ENCODE measurements at places on chromosomes 4 and X.

DNA sequence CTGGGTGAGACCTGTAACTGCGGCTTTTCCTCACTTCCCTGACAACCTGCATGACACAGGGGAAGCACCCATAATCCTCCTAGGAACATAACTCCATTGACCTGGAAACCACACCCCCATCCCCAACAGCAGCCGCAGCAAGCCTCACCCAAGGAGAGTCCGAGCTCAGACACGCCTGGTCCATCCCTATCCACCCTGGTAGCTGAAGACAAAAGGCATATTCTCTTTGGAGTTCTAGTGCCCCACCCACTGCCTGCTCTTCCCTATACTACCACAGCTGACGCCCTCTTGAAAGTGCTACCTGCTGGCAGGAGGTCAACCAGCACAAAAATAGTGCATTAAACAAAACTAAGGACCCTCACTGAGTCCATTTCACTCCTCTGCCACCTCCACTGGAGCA lies 1080.9 kb upstream of the IGFBP7 start:
- DNase-seq: no peak

DNA sequence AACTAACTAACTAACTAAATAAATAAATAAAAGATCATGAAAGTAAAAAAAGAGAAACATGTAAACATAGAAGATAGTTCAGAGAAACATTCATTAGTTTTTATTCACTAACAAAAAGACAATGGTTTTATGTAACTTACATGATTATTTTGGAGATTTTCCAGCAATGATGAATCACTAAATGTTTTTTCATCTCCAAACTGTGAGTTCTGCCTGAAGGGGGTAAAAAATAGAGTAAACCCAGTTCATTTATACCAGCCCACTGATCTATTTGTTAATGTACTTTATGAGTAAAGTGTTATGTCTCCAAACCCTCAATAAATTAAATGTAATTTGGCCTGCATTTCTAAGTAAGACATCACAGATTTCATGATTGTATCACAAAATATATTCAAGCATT lies 101.1 kb downstream of the ATP8A1 start:
- no peak for DNase-seq

DNA sequence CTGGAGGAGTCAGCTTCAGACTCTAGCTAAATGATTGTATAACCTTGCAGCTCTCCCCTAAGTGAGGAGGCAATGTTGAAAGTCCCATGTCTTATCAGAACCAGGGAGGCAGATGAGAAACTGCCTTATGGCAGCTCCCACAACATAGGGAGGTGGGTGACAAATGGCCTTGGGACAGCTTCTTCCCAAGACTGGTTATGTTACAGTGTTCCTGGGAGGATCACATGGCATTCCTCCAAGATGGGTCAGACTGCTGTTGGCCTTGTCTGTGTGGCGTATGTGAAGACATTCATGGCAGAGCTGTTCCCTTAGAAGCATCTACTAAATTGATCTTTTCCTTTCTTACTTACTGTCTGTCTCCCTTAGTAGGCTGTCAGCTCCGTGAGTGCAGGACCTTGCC lies 42.0 kb downstream of the HPRT1 start:
- no peak for DNase-seq

DNA sequence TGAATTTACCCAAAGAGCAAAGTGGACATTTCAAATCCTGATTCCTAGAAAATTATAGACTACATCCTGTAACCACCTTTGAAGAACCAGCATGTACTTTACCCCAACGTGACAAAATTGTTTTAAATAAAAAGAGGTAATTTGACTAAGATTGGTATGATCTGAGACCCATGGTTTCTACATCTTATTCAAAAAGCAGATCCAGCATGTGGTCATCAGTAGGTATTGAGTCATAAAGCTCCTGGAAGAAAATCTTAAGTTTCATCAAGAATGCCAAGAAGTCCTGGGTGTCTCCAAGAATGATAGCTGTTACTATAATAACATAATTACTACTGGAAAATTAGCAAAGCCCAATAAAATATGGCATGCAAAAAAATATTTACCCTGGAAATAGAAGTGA lies 61.8 kb downstream of the NFKB1 start:
- DNase-seq: no peak

GRCh38 chr4:5858020-5858769 lies 34.7 kb downstream of the CRMP1 start:
- DNase-seq: no peak

GRCh38 chr4:96003951-96004740 lies 164.3 kb downstream of the PDHA2 start:
- DNase-seq: no peak

DNA sequence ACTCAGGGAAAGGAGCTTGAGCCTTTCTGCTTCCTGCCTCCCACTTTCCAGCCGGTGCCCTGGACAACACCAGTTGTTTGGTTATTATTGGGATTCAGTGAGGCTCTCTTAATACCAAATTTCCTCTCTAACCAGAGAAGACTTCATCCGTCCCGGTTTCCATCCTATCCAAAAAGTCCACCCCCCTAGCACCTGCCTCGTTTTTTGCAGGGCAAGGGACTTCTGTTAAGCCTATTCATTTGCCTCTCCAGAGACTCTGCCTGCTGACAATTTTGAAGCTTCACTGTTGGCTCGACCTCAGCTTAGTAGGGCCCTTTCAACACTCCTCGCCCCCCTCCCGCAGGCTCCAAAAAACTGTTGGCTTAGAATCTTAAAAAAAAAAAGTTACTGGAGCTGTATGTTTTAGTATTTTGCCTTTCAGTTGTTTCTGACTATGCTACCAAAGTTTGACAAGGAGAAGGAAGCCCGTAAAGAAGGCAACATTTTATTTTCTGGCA lies 779 bp upstream of the PRSS12 start:
- DNase-seq: no peak

DNA sequence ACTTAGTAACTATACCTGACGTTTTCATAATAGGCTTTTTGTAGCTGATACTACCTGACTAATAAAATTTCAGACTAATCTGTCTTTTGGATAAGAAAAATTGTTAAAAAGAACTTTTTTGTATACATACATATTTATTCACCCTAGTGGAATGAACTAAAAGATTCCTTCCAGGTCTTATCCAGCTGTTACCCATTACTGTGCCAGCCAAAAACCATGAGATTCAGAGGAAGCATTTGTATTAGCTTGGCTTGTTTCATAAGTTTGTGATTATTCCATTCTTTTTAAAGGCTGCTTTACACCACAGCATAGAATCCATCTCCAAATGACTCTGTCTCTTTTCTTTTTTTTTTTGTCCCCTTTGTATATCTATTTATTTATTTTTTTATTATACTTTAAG lies 149.4 kb downstream of the FAT4 start:
- no peak for DNase-seq

DNA sequence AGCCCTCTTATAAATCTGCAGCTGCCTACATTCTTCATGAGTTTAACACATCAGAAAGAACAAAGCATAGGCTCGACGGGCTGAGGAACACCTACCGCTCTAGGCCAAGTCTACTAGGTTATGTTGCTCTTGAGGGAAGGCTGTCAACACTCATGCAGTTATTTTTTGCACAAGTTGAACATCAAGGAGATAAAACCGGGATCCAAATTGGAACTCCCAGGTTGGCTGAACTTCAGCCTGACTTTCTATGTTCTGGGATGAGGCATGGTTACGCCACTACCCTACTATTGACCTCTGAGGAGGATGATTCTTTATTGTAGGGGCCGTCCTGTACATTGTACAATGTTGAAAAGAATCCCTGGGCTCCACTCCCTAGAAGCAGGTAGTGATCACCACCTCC lies 37.3 kb upstream of the ARSH start:
- DNase-seq: no peak

DNA sequence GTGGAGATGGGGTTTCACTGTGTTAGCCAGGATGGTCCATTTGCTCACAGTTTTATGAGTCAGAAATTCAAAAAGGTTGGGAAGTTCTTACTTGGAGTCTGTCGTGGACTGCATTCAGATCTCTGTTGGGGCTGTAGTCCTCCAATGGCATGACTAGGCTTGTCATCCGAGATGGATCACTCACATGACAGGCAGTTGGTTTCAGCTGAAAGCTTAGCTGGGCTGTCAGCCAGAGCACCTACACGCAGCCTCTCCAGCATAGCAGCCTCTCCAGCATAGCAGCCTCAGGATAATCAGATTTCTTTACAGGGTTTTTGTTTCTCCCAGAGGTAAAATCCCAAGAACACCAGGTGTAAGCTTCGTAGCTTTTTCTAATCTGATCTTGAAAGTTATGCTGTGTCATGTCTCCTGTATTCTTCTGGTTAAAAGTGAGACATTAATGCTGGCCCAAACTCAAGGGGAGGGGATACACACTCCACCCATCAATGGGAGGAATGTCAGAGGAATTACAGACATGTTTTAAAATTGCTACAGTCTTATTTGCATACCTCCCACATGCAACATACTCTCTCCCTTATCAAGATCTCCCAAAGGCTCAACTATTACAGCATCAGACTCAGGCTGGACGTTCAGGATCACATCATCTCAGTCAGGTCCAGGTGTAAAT lies 31.6 kb upstream of the SOD3 start:
- DNase-seq: peak; percentile 70

GRCh38 chr4:112800001-112800400 lies 163.1 kb downstream of the LARP7 start:
- DNase-seq: no peak

DNA sequence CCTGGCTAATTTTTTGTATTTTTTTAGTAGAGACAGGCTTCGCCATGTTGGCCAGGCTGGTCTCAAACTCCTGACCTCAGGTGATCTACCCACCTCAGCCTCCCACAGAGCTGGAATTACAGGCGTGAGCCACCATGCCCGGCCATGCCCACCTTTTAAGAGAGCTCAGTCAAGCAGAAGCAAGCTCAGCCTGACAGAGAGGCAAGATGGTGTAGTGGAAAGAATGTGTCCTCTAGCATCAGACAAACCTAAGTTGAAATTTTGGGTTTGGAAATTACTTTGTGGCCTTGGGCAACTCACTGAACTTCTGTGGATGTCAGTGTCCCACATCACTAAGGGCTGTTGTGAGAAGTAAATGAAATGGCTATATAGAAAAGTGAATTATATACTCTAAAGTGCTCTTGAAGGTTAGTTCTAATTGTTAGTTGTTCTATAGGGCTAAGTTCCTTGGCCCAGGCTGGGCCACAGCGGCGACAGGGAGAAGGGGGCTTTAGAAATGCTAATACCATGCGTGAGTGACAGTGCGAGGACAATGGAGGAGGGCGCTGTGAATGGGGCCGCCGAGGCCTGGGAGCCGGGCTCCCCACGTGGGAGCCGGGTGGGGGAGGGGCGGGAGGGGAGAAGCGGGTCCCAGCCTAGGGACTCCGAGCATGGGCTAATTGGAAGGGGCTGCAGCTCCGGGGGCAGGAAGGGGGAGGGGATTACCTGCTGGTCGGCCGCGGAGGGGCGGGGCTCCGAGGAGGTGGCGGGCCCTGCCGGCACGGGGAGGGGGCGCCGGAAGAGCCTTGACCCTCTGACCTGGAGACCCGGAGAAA lies 15.6 kb downstream of the PJA1 start:
- no peak for DNase-seq

DNA sequence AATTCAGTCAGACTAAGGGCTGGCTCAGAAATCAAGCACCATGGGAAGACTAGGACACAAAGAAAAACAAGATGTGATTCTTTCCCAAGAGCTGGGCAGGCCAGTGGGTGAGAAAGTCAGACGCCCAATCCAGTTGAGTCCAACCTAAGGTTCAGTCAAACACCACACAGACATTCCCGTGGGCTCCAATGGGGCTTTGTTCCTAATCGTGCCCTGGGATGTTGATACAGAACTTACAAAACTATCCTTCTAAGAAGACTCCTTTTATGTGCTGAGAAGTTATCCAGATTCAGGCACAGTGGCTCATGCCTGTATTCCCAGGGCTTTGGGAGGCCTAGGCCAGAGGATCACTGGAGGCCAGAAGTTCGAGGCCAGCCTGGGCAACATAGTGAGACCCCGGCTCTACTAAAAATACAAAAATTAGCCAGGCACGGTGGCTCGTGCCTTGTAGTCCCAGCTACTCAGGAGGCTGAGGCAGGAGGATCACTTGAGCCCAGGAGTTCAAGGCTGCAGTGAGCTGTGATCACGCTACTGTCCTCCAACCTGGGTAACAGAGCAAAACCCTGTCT lies 3.7 kb downstream of the BLOC1S4 start:
- no peak for DNase-seq

GRCh38 chr4:70885174-70885573 lies 17.0 kb upstream of the MOB1B start:
- no peak for DNase-seq

DNA sequence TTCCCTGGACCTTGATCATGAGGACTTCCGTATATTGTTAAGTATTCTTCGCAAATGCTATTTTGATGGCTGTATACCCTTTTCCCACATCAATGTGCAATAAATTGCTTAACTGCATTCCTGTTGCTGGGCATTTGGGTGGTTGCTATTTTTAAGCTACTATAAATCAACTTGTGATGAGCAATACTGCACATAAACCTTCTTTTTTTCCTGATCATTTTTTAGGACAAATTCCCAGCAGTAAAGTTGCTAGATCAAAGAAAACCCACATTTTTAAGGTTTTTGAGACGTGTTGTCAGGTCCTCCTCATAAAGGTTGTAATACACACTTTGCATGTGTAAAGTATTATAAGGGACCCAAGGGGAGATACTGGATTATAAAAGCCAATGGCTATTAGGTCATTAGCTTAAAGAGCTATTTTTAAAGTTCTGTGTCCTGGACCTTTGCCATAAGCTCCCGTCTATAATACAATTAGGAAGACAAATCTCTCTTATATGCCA lies 35.6 kb downstream of the LIMCH1 start:
- no peak for DNase-seq

DNA sequence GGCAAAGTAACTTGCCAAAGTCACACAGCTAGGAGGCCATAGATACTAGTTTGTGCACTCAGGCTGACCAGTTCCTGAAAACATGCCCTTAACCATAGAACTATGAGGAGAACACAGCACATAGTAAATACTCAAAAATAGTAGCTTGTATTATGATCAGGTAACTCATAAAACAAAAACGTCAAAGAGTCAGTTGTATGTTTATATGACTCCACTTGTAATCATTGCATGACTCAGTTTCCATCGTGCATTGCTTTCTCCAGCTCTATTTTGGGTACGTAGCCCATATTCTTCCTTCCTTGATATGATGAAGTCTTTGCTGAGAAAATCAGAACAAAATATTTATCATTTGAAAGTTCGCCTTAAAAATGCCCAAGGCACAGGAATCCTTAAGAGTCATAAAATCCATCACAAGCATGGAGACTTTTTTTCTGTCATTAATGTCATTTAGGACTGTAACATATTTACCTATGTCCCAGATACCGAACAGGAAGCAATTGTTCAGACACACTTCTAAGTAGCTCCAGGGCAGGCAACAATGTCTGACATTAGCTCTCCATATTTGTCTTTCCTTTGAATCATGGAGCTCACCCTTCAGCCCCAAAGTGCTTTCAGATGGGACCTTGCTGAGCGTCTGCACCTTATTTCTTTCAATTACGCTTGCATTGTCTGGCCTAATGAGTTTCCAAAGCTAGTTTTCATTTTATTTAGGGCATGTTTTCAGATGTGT lies 11.2 kb upstream of the MID1 start:
- DNase-seq: no peak

GRCh38 chr4:126740687-126741086 lies 892.1 kb upstream of the INTU start:
- DNase-seq: no peak

- DNase-seq: no peak
Observed at GRCh38 chr4:138487230-138487629, 245.1 kb upstream of the SLC7A11 start.

GRCh38 chr4:13857397-13857796 lies 229.9 kb upstream of the BOD1L1 start:
- DNase-seq: no peak

- DNase-seq: no peak
Observed at GRCh38 chr4:52862639-52863161, 583 bp downstream of the RASL11B start.
